ENCODE measurements at places on chromosomes 16 and 17.

DNA sequence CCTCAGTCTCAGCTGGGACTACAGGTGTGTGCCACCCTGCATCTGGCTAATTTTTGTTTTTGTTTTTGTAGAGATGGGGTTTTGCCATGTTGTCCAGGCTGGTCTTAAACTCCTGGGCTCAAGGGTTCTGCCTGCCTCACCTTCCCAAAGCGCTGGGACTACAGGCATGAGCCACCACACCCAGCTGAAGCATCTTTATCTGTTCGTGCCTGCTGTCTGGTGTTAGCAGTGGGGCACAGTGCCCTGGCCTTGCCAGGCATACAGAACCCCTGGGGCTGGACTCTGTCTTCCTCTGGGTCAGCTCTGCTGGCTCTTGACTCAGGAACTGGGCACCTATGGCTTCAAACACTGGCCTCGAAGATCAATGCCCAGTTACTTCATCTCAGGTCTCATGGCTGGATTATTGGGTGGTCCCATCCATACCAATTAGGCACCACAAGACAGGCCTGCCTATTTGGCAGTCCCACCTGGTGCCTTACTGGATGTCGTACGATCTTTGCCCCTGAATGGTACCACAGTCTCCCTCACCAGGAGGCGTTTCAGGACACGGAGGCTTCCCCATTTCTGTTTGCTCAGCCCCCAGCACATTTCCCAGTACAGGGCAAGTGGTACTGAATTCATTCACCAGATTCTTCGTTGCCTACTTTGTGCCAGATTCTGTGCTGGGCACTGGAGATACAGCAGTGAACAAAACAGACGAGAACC, 99.3 kb downstream of the RAB11FIP4 start:
- no peak for DNase-seq

DNA sequence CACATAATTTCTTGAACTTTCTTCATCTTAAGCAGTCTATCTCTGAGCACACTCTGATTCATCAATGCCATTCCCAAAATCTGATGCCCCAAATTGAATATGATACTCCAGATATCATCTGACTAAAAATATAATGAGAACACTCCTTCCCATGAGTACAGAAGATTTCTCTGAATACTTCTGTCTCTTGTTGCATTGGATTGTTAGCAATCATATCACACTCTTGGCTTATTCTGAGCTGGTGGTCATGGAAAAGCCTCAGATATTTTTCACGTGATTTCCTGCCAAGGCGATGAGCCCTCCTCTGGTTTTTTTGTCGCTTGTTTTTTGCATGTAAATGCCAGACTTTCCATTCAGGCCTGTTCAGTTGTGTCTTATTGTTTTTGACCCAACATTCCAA, 87.2 kb downstream of the NOG start:
- DNase-seq, result no peak

GRCh38 chr16:70638814-70639792, 7.3 kb upstream of the IL34 start:
- DNase-seq, result no peak

DNA sequence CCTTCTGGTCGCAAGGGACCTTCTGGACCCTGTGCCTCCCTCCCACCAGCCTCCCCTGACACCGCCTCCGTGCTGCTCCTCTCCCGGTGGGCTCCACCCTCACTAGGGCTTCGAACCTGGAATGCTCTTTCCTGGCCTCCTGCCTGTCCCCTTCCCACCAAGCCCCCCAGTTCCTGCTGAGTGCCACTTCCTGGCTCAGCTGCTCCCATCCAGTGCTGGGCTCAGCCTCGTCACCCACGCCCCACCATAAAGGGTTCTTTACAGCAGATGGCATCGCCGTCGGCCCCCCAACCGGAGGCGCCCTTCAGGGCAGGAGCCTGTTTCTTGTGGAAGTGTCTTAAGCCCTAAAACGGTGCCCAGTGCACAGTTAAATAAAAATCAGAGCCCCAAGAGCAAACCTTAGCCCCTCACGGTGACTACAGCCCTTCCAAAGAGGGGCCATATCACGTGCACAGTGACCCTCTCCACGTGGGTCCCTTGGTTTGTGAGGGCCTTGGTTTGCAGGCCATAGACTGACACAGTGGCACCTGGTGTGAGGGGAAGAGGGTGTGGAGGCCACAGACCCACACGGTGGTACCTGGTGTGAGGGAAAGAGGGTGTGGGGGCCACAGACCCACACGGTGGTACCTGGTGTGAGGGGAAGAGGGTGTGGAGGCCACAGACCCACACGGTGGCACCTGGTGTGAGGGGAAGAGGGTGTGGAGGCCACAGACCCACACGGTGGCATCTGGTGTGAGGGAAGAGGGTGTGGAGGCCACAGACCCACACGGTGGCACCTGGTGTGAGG, 111.4 kb downstream of the METRNL start:
- no peak for DNase-seq

DNA sequence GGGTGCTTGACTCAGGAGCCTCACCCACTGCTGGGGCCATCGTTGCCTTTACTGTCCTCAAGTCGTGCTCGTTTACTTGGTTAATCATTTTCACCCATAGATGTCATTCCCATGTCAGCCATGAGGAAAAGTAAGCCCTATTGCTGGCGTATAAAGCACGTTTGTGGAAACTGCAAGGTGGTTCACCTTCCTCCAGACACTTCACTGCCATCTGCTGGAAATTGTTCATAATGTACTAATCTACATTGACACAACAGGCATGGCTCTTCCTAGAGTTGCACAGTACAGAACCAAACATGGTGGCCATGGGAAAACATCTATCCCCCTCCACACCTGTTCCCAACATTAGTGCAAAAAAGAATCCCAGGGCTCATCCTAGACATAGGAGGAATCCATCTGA, 116.6 kb downstream of the ZNF18 start:
- DNase-seq, result no peak

DNA sequence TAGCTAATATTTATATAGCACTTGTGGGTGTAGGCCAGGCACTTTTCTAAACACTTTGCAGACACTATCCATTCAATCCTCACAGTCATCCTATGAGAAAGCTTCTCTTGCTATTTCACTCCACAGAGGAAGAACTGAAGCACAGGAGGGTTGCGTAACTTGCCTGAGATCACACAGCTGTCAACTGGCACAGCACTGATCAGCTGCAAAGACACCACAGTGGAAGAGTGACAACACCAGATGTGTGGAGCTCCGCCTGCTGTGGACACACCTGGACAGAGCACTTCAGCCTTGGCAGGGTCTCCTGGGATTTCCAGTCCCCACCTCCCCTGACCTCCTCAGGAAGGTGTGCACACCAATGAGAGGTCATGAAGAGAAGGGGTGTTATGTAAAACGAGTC, 13.3 kb upstream of the CNEP1R1 start:
- DNase-seq, result no peak

GRCh38 chr17:40108970-40109824, 8.8 kb upstream of the NR1D1 start:
- DNase-seq, result no peak

- no peak for DNase-seq
Measured at GRCh38 chr17:13590441-13590840, 11.3 kb downstream of the HS3ST3A1 start.

DNA sequence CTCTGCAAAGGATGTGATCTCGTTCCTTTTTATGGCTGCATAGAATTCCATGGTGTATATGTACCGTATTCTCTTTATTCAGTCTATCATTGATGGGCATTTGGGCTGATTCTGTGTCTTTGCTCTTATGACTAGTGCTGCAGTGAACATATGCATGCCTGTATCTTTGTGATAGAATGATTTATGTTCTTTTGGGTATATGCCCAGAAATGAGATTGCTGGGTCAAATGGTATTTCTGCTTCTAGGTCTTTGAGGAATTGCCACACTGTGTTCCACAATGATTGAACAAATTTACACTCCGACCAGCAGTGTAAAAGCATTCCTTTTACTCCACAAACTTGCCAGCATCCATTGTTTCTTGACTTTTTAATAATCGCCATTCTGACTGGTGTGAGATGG, 60.2 kb upstream of the ADORA2B start:
- DNase-seq, result no peak

DNA sequence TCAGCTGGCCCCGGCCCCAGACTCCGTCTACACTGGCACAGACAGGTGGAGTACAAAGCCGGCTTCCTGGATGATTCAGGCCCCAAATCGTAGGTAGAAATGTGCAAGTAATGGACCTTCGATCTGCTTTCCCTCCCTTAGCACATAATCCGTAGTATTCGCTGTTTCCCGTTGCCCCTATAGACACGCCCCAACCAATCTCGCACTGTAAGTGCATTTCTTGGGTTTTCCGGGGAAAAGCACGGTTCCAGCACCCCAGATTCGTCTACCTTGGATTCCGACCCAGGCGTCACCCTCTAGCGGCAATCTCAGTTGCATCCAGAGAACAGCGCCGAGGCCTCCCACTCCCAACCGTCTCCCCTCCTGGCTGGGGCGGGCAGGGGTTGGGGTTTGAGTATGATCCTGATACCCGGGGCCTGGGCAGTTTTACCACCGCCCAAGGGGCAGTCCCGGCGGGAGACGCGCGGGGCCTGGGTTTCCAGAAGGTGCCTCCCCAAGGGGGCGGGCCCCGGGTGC, 12.1 kb upstream of the FOXF1 start:
- DNase-seq, result no peak

DNA sequence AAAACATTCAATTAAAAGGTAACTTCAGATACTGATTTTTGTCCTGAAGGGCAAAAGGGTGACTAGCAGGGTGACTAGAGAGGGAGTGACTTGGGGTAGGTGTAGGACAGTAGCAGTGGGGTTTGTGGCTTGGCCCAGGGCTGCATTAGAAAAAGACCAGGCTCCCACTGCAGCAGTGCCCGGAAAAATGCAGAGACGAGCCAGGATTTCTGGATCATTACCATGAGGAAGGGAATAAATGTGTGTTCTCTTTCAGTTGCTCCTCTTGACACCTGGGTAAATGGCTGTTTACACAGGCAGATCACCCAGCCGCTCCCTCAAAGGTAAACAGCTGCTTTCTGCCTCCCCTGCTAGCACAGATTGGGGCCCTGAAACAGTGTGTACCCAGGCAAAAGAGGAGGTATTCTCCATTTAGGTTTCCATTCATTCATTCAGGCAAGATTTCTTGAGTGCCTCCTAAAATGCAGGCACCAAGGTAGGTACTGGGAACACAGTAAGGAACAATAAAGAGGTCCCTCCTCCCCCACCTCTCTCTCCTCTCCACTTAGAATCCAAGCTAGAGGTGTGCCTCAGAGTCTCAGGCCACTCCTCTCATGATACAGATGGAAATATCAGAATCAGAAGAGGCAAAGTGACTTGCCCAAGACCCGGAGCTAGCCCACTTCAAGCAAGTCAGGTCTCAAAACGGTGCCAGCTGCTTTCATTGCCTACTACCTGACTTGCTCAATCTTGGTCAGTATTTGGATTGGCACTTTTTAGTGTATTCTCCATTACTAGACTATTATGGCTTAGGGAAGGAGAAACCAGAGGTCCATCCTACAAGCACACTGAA, 15.2 kb upstream of the TOX3 start:
- no peak for DNase-seq

- no peak for DNase-seq
Measured at GRCh38 chr17:59010026-59010425, 96.7 kb downstream of the TRIM37 start.

GRCh38 chr17:10197721-10198508, 491 bp downstream of the GAS7 start:
- no peak for DNase-seq

DNA sequence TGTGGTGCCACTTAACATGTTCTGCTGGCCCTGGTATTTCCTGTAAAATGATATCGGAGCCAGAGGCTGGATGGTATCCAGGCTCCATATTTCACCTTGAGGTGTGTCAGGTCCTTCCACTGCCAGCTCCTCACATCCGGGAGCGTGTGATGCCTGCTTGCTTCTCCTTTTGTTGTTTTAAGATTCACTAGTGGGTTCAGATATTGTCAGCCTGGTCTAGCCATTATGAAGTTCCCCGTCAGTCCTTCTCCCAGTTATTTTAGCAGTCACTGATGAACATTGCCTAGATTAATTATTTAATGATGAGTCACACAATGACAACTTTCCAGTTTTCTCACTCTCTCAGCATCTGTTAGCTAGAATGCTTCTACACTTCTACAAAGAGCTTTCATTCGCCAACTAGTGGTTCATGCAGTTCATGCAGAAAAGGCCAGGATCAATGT, 11.3 kb downstream of the DNAAF1 start:
- DNase-seq, result no peak

DNA sequence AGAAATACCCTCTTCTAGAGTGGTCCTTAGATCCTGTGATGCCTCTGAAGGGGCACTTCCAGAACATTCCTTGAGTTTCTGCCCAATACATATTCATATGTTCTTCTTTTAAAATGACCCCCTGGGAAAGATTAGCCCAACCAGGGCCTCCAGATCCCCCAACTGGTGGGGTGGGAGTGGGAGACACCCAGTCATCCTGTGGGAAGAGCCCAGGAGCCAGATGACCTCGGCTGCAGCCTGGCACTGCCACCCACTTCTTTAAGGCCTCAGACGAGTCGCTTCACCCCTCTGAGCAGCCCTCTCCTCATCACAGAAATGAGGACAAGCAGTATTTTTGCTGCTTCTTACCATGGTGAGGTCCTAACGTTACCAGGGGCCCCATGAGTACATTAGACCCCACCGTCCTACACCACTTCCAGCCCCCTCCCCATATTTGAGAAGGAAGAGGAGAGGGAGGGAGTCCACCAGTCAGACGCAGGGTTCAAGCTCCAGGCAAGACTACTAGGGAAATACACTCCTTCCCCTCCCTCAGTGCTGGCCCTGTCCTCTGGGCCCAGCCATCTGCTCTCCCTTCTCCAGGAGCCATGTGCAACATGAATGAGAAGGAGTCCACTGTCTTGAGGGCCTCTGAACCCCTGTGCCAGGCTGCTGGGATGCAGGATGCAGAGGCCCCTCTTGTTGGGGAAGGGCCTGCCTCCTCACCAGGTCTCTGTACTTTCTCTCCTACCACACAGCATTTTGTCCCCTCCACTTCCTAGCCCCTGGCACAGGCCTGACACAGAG, 11.8 kb downstream of the MPO start:
- DNase-seq, result no peak

DNA sequence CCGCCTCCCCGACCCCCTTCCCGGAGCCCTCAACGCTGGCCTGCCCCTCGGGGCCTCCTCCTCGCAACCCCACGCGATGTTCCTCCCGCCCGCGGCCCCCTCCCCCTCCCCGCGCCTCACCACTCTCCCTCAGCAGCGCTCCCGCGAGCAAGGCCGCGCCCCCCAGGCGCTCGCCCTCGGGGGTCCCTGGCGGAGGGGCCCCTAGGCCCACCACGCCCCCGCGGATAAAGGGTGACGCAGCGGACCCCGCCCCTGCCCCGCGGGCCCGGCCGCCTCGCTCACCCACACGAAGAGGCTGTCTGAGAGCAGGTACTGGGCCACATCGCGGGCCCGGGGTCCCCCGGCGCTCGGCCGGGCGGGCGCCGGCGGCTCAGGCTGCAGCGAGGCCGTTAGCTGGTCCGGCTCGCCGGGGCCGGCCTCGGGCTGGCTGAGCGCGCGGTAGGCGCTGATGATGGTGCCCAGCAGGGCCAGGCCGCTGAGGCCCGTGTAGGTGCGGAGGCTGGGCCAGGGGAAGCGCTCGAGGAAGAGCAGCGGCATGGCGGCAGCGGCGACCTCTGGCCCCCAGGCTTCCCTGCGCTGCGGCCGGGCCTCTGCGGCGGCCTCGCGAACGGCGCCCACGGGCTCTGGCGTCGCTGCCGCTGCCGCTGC, 430 bp downstream of the AMFR start:
- DNase-seq, result peak; percentile 35

- DNase-seq, result no peak
Measured at GRCh38 chr17:6393351-6393952, 41.5 kb downstream of the AIPL1 start.
